ENCODE measurements at places on chromosomes 12 and 14.

DNA sequence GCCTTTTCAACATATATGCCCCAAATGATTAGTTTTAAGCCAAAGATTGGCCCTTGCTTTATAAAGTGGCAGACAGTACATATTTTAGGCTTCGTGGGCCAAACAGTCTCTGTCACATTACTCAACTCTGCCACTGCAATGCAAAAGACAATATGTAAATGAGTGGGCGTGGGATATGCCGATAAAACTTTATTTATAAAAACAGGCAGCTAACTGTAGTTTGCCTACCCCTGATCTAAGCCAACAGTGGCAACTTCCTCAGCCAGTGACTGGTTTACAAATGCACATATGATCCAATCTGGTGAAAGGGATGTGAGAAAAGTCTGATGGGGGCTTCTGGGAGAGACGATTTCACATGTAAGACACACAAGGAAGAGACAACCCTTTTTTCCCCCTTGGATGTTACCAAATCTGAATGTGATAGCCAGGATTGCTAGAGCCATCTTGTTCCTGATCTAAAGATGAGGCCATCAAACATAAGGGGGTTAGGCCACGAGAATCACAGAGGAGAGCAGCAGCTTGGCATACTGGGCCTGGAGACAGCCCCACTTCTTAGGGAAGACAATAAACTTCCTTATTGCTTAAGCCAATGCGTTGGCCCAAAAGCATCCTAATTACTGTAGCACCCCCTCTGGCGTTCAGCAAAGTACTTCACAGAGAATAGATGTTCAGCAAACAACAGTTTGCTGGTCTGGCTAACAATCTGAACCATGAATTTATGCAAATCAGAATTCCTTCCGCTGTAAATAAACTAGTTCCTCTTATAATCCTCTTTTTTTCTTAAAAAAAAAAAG, 75.2 kb upstream of the TMCC3 start:
- DNase-seq: no peak

- no peak for DNase-seq
These were observed at the start of gene DBX2 for GRCh38 chr12:45050751-45051571. Gene DBX2, minus strand, starts transcription at chr12:45051099. Its CDS starts 172 bp downstream, at chr12:45050927.

DNA sequence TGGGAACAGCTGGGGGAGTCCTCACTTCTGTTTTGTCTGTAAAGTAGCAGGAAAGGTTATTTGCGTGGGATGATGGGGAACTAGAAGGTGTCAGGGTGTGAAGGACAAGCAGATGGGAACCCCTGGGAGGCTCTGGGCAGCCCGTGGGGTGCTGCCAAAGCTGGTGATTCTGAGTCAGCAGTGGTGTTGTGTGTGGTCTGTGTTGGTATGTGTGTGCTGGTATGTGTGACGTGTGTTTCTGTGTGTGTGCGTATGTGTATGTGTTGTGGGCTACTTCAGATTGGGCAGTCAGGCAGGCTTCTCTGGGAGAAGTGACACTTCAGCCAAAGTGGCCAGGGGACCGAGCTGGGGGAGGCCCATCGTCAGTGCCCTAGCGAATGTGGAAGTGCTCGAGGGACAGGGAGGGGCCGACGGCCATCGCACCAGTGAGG, 15.3 kb upstream of the BDKRB2 start:
- DNase-seq: no peak

- no peak for DNase-seq
These were observed 40.2 kb downstream of the SH2B3 start for GRCh38 chr12:111445726-111446581.

GRCh38 chr12:93609281-93610192, 37.1 kb downstream of the SOCS2 start:
- DNase-seq: no peak

- no peak for DNase-seq
These were observed 11.3 kb upstream of the PLBD2 start for GRCh38 chr12:113347107-113347506.

- no peak for DNase-seq
These were observed 26.0 kb downstream of the ZFHX2 start for GRCh38 chr14:23525611-23526010.

DNA sequence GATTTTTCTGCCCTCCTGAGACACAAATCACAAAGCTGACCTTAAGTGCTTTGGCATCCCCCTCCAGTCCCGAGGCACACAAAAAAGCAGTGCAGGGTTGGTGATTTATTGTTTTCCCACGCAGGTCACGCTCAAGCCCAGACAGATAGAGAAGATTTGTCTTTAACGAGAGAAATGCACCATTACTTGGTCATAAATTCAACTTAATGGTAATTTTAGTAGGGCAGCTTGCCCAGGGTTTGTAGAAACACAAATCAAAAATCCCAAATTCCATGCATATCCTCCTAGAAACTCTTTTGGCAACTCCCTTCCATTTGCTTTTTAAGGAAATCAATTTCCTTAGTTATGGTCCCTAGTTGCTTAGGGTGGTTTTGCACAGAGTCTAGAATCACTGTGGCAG, 132.6 kb downstream of the IGF1 start:
- DNase-seq: no peak

- DNase-seq: no peak
These were observed 204.2 kb upstream of the PLXNC1 start for GRCh38 chr12:93944201-93944600.

DNA sequence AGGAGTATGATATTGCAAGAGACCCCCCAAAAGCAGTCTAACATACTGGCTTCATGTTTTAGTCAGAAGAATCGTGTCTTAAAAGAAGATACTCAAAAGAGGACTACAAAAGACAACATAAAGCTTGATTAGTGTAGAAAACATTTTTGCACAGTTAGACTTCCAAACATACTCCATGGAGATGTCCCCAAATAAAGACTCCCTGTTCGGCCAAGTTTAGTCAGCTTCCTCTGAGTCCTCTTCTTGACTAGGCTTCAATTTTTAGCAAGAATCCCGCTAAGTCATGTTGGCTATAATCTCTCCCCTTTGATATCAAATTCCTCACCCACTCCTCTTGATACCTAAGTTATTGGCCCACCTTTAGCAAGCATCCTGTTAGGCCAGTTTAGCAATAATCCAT, 298.0 kb downstream of the RMST start:
- no peak for DNase-seq

GRCh38 chr12:83199069-83199468, 512.4 kb downstream of the TMTC2 start:
- DNase-seq: no peak

- DNase-seq: no peak
These were observed 739.9 kb downstream of the SLC16A7 start for GRCh38 chr12:60335745-60336144.

DNA sequence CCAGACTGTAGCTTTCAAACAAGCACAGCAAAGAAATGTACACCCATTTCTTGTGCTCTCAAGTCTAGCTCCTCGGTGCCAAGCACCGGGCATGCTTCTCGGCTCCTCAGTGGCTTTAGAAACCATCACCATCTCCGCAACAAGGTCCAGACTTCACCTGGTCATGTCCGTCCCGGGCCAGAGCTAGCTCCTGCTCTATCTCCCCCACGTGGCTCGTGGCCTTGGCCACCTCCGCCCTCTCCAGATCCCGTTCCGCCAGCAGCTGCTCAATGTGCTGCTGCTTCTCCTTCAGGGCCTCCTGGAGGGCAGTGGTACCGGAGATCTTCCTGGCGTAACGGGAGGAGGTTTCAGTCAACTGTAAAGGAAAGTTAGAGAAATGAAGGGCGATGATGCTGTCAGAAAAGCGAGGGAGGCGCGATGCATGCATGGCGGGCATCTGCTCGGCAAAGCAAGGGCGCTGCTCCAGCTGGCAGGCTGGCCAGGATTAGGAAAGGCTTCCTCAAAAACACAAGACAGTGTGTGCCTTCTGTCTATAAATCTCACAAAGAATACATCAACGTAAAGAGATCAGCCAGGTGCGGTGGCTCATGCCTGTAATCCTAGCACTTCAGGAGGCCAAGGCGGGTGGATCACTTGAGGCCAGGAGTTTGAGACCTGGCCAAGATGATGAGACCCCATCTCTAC, 67.4 kb downstream of the CLIP1 start:
- DNase-seq: no peak

DNA sequence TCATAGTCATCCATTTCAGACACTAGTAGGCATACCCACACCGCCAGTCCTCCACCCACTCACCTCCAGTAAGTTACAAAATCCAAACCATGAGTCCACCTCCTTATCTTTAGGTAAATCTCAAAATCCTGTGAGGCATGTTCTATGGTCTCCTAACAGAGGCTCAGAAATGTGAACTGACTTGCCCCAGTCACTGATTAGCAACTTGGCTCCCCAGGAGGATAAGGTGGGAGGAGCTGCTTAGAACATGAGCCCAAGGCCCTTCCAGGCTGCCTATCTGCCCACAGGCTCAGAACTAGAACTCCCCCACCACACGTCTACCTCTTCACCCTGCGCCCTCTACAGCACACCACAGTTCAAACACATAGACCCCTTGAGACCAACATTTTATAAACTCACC, 19.9 kb downstream of the SETD3 start:
- DNase-seq: no peak

- DNase-seq: no peak
These were observed 37.9 kb upstream of the TBX5 start for GRCh38 chr12:114443607-114444421.

DNA sequence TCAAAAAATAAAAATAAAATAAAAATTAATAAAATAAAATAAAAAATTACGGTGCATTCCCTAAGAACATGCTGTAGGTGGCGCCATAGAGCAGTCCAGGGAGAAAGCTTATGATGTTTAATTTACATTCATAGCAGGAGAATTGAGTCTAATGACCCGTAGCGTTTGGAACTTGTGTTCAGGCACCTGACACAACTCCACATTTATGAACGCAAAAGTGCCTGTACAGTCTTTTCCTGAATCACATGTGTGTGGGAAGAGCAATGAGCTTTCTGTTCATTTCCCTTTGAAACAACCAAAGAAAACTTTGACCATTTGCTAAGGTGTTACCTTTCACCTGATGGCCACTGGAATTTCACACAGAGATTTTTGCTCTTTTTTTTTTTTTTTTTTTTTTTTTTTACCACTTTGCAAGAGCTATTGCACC, 60.6 kb upstream of the KCNA1 start:
- DNase-seq: no peak

DNA sequence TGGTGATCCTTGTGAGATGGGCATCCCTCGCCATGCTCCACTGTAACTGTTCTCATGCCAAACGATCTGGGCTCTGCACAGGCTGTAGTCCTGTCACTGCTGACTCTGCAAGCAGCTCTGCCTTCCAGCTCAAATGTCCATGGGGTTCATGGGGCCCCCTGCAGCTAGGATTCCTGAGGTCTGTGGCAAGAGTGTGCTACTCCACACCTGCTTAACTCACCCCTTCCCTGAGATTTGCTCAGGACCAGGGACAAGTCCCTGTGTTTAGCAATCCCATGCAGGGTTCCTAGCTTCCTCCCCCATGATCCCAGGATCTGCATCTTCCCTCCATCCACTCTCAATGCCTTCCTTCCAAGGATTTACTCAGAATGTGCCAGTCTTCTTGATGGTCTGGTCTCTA, 241.0 kb downstream of the ASCL1 start:
- DNase-seq: no peak

DNA sequence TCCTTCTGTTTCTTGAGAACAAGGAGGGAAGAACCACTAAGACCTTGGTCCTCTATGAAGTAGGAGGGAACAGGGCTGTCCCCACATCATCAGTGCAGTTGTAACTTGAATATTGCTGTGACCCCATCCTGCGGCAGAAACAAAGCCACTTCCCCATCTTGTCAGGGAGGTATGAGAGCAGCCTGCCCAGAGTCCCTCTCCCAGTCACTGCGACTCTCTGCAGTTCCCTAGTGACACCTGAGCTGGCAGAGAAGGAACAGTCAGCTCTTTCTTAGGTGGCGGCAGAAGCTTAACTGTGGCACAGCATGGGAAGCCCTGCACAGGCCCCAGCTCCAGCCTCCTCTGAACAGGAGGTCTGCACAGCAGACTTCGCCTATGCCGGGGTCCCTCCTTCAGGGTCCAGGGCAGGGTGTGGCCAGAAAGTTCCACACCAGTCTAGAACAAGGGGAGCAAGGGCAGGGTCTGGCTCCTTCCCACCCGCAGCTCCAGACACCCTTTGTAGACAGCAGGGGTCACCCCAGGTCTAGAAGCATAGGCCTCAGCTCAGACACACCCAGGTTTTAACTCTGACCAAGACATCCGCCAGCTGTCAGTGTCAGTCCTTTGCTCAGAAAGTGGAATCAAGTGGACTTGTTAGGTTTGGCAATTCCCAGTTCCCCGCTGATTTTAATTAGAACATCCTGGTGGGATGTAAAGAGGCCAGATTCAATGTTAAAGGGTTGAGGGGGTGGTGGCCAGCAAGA, 36.8 kb downstream of the DEGS2 start:
- DNase-seq: no peak

GRCh38 chr14:83856334-83856733, 1673.6 kb upstream of the FLRT2 start:
- no peak for DNase-seq

GRCh38 chr14:104928391-104929133, 3.9 kb downstream of the PLD4 start:
- no peak for DNase-seq

GRCh38 chr14:33833706-33834465, 117.0 kb downstream of the EGLN3 start:
- DNase-seq: no peak

GRCh38 chr14:61547186-61548069, 147.9 kb upstream of the HIF1A start:
- DNase-seq: no peak

DNA sequence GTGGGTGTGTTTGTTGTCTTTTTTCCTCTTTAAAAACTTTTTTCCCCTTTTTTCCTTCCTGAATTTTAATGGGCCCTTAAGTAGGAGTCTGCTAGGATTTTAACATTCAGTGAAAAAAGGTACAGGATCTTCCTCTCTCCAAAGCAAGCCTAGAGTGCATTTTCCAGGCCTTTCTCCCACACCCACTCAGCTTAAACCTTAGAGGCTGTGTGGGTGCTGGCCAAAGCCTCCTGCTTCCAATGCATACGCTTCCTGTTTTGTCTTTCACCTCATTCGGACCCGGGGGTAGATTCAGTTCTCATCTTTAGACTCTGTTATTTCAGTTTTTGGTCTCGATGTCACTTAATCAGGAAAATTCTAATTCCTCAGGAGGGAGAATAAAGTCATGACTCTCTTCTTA, 51.2 kb downstream of the TMEM30B start:
- DNase-seq: no peak

- DNase-seq: no peak
These were observed 5.2 kb upstream of the ATG14 start for GRCh38 chr14:55416866-55417265.

GRCh38 chr12:64733857-64734256, 25.3 kb downstream of the GNS start:
- DNase-seq: no peak
